Activated T-helper 1 cell treated with anti-CD3 and anti-CD28 coated beads, Interleukin-2, amount 50 U/mL, for 16 hours (primary cell): ENCODE measurements at places on chromosomes 4 and X.

DNA sequence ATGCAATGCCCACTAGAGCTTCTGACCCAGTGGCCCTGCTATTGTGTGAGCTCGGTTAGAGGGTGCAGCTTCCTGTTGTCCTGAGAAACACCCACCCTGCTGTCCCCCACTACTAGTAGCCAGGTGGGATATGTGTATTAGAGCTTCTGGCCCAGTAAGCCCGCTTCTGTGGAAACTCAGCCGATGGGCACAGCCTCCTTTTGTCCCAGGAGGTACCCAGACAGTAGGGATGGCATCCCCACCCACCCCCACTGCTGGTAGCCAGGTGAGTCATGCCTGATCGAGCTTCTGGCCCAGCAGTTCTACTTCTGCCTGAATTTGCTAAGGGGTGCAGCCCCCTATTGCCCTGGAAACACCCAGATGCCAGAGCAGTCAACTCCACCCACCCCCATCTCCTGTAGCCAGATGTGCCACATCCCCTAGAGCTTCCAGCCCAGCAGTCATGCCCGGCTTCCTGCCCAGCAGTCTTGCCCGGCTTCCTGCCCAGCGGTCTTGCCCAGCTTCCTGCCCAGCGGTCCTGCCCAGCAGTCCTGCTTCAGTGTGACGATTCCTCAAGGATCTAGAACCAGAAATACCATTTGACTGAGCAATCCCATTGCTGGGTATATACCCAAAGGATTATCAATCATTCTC is 162.7 kb upstream of the KLF8 start:
- DNase-seq: no peak

DNA sequence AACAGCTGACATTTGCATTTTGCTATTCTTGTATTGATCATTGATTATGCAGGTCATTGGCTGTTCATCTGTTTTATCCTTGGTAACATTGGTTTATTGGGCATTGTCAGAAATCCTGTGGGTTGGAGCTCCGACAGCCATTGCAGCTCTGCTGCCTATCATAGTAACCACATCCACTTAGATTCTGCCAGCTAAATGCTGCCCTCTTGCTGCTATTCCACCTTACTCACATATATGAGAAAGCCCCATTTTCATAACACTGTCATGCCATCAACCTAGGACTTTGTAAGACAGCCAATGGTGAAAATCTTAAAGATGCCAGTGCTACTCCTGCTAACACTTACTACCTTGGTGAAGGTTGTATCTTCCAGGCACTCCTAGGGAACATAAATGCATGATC is 187.3 kb upstream of the CXCL13 start:
- no peak for DNase-seq

- DNase-seq: no peak
Observed at GRCh38 chr4:2666722-2667247, 89.4 kb downstream of the TNIP2 start.

DNA sequence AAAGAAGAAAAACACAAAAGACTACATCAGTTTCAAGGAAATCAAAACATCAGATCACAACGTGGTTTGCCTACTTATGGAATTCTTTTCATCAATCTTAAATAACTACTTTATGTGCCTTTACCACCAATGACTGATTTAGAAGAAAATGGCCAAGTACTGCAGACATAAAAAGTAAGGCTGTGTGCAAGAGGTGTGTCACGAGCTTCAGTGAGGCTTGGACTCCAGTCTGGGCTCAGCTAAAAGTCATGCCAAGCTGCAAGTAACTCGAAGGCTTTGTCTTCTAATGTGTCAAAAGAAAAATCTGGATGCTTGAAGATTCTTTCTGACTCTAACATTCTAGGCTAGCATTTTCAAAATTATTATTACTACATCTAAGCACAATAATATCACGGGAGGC is 17.0 kb downstream of the PRSS12 start:
- no peak for DNase-seq

DNA sequence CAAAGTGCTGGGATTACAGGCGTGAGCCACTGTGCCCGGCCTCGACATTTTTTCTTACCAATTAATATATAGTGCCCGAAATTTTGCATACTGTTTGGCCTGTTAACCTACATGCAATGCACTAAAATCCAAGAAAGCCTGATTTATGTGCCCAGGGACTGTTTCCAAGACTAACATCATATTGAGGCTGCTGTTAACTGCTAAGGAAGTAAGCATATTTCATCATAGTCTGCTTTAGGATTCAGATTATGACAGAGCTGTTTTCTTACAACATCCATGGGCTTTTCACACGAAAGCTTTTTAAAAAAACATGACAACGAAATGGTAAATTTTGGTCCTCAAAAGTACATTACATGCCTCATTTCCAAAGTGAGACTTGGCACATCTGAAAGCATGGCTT is 84.4 kb downstream of the STOX2 start:
- DNase-seq: no peak
